ENCODE measurements at places on chromosomes 13 and 19.

- DNase-seq, result peak; percentile 62
Measured at GRCh38 chr19:15091918-15092753, 10.1 kb downstream of the OR1I1 start.

DNA sequence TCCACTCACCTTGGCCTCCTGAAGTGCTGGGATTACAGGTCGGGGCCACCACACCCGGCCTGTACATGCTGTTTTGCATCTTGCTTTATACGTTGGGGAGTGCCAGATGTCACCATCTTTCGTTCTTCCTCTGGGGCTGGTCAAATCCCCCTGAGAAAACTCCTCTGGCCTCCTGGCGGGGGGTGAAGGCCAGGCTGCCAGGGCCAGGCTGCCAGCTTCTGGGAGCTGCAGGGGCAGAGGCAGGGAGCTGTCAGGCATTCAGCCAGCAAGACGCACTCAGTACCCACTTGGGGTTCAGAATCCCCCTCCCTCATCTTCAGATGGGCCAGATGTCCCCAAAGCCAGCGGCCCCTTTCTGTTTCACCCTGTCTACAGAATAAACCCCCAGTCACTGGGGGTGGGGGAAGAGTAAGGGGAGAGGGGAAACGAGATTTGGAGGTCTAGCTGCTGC is 16.1 kb downstream of the ZSWIM9 start:
- no peak for DNase-seq

- DNase-seq, result no peak
Measured at GRCh38 chr13:21310220-21310619, 133.8 kb downstream of the MRPL57 start.

- DNase-seq, result peak; percentile 91
Measured at GRCh38 chr19:1241417-1242095, at the start of gene ATP5F1D. Gene ATP5F1D, plus strand, starts transcription at chr19:1241751. Its CDS starts 100 bp downstream, at chr19:1241851.

DNA sequence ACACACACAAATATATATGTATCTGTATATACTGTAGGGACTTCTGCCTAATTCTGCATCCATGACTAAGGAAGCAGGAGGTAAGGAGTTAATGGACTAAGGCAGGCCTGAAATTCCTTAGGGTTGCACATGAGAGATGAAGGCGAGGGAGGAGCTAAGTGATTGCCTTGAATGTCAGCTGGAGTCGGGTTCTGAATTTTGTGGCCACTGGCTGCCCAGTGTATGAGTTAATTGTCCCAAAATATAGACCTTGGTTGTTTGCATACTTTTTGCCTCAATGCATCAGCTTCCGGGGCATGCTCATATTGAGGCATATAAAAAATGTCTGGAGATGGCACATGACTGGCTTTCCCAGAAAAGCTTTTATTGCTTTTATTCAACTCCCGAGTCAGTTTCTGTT is 245.5 kb downstream of the TDRD3 start:
- no peak for DNase-seq

- DNase-seq, result peak; percentile 77
Measured at GRCh38 chr13:58953638-58954037, 1210.1 kb downstream of the DIAPH3 start.

Data from Kasumi-1 (cell line).